Stimulated activated CD4-positive, alpha-beta T cell treated with anti-CD3 and anti-CD28 coated beads, Interleukin-4, amount 100 ng/mL, for 4 hours (primary cell): ENCODE measurements at places on chromosomes 4 and X.

DNA sequence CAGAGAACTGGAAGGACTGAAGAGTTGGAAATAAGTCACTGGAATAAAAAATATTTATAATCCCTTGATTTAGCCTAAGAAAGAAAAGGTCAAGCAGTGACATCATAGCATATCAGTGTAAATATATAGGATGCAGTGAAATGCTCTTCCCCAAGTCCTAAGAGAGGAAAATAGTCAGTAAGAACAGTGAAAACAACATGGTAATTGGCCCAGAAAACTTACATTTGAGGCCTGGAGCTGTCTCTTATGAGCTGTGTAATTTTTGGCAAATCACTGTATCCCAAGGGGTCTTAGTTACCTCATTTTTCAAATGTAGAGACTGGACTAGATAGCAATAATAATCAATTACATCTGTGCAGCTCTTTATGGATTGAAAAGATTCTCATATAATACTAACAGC, 255.7 kb upstream of the AR start:
- DNase-seq: no peak

DNA sequence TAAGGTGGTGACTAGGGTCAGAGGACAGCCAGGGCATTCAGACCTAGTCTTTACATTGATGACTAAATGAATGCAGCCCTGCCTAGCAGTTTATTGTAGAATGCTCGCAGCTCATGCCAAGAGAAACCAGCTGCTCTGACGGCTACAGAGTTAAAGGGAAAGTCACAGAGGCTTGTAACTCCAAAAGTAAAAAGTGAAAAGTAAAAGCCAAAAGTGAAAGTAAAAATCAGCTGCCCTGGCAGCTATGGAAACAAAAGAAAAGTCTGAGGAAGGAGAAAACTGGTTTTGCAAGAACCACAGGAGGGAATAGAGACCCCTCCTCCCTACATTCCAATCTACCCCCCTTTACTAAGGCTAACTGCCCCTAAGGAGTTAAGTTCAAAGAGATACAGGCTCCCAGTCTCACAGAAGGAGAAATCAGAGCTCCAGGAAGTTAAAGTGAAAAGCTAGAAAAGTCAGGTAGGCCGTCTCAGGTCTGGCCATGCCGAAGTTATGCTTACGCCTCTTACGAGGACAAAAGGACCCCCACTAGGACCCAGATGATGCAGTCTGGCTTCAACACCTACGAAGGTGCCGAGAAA, 6.0 kb downstream of the GAGE10 start:
- DNase-seq: no peak

- no peak for DNase-seq
Observed at GRCh38 chr4:151475035-151475714, 66.2 kb downstream of the FHIP1A start.

DNA sequence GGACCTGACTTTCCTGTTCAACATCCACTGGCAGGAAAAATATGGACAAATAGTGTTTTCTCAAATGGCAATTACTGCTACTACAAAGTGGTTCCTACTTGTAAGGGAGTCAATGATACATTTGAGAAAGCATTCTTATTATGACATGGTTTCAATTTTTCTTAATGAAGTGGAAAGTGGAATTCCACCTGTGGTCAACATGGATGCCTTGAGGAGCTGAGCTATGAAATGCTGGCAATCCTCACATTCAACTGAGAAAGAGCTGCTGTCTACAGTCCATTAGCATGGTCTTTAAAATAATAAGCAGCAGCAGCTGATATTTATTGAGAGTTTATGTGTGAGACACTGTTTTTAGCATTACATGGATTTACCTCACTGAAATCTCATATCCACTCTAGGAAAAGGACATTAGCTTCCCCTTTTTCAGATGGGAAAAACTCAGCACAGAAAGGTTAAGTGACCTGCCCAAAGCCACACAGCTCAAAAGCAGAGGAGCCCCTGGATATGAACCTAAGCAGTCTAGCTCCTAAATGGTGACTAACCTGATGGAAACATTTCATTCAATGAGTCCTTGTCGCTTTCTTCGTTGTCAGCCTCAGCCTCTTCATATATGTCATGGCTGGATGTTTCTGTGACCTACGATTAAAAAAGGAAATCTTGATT, 29.2 kb downstream of the MAP7D3 start:
- DNase-seq: no peak

DNA sequence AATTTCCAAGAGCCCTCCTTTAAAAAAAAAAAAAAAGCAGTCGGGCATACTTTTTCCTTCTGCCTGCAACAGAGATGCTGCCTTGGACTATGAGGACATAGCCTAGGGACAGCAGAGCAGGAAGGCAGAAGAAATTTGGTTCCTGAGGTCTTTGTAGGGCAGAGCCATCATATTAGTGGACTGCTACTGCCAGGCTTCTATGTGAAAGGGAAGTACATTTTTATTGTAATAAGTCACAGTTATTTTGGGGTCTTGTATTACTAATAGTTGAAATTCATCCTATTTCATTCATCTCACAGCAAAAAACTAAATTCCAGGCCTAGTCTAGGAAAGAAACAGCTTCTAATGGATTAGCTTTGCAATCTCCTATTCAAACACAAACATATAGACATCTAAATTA, 211.2 kb downstream of the NSUN7 start:
- no peak for DNase-seq
